ENCODE measurements at places on chromosomes 6 and 20. TPM values are rescaled to one million over a fixed set of nuclear protein-coding genes. Genes with fewer than 3 reads are reported as not detected.
A peak's percentile ranks its signal among the peaks of the same experiment; 100 is the strongest.

TMEM244 gene
- total RNA-seq = not detected

DNA sequence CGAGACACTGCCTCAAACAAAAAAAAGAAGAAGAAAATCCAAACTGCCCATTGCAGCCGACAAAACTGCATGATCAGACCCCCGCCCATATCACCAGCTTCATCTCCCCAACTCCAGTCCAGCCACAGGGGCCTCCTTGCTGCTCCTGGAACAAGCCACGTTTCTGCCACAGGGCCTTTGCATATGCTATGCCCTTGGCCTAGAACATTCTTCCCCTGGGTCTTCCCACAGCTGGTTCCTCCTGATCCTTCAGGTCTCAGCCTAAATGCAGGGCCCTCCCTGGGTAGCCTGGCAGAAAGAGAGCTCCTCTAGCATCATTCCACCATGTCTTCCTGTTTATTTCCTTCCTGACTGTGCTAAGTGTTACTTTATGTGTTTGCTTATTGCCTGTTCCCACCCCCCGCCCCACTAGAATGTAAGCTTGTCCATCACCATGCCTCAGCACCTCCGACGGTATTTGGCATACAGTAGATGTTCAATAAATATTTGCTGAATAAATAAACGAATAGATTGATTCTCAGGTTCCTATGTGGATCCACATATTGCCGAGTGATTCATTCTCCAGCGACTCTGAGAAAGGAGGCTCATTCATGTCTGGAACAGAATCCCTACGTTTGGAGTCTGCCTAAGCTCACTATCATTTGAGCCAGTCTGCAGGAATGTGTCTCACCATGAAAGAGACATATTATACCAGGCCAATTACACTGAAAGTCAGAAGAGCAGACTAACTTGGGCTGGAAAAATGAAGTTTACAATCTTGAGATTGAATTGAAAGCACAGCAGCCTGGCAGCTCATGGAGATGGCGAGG lies 56.1 kb downstream of the NFATC2 start:
- H3K27ac ChIP-seq = no peak overlapping the region
- no peak overlapping the region for H3K4me3 ChIP-seq
- H3K36me3 ChIP-seq = no peaks in the 10 kb centered on the region
- no peaks in the 10 kb centered on the region for H3K4me1 ChIP-seq

DNA sequence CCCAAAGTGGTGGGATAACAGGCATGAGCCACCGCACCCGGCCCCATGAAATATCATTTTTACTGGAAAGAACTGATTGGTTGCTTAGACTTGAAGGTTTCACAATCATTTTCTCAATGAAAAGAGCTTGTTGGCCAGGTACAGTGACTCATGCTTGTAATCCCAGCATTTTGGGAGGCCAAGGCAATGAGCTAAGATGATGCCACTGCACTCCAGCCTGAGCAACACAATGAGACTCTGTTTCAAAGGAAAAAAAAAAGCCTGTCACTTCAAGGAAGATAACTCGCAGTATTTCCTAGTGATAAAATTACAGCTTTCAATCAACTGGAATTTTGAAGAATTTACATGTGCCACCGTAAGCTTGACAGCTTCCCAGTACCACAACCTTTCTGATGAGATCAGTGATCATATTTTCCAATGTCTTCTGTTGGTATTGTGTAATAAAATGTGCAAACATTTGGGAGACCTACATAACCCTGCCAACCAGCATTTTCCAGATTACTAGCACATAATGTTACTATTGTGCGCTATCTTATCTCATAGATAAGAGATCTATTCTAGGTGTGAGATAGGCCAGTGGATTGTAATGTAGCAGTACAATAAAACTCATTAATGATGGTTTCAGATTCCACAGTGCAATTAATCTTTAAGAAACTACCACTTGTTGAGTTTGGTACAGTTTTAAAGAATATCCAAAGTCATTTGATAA lies 7.2 kb downstream of the PNLDC1 start:
- H3K4me1 ChIP-seq = no peaks in the 10 kb centered on the region
- H3K27ac ChIP-seq = no peak overlapping the region
- H3K27me3 ChIP-seq = no peaks in the 10 kb centered on the region
- H3K4me3 ChIP-seq = no peak overlapping the region
- no peak for DNase-seq

DNA sequence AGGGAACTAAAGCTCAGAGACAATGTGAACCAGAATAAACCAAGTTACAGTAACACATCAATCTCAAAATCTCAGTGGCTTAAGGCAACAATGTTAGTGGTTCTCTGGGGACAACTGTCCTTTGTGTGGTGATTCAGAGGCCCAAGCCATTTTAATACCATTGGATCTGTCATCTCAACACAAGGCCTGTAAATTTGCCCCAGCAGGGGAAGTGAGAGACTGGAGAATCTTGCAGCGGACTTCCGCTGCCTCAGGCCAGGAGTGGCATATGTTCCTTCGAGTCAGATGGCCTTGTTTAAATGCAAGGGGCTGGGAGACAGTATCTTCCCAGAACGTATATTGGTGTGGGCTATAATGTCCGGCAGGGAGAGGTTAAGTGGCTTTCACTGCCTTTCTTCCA lies 126.0 kb downstream of the CD83 start:
- H3K4me1 ChIP-seq = no peaks in the 10 kb centered on the region
- no peaks in the 10 kb centered on the region for H3K36me3 ChIP-seq
- H3K4me3 ChIP-seq = no peak overlapping the region
- DNase-seq = no peak
- no peaks in the 10 kb centered on the region for H3K27me3 ChIP-seq

DNA sequence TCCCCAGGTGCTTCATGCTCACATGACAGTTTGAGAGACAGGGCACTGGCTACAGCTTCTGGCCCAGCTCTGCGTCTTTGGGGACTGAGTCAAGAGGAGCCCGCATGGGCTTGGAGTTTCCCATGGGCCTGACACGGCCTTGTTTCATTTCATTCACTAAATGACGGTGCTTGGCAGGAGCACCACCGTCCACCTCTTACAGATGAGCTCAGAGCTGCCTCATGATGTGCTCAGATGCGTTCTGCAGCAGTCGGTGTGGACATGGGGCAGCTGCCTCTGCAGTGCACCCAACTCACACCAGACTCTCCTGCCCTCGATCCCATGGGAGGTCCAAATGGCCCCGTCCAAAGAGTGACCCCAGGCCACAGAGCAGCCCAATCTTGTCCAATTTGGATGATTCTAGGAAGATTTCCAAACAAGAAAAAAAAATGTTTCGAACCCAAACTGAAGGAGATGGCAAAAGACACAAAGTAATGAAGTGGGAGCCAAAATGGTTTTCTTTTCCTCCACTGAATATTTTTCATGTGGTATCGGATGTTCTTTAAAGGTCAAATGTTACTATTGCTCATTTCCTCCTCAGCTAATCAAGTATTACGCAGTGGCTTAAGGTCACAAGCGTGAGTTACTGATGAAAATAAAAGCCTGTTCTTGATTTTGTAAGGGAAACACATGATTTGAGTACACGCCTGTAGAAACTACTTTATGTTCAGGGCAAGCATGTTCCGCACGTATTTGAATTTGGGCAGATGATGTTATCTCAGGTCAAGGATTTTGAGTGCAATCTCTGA lies 524.2 kb downstream of the CDH26 start:
- H3K27ac ChIP-seq = no peak overlapping the region
- H3K4me1 ChIP-seq = no peaks in the 10 kb centered on the region
- H3K27me3 ChIP-seq = no peaks in the 10 kb centered on the region
- DNase-seq = no peak
- H3K4me3 ChIP-seq = no peak overlapping the region
- no peaks in the 10 kb centered on the region for H3K36me3 ChIP-seq

GRCh38 chr6:4615231-4615630 lies 161.0 kb upstream of the CDYL start:
- DNase-seq = no peak
- peaks cover 8% of the 10 kb centered on the region for H3K4me1 ChIP-seq
- H3K27me3 ChIP-seq = no peaks in the 10 kb centered on the region
- no peaks in the 10 kb centered on the region for H3K36me3 ChIP-seq
- no peak overlapping the region for H3K27ac ChIP-seq
- H3K4me3 ChIP-seq = no peak overlapping the region

GRCh38 chr6:161019324-161019839 lies 27.8 kb downstream of the MAP3K4 start:
- no peak overlapping the region for H3K4me3 ChIP-seq
- no peak overlapping the region for H3K27ac ChIP-seq
- no peaks in the 10 kb centered on the region for H3K27me3 ChIP-seq
- no peaks in the 10 kb centered on the region for H3K4me1 ChIP-seq
- DNase-seq = no peak
- H3K36me3 ChIP-seq = no peaks in the 10 kb centered on the region

- no peak overlapping the region for H3K4me3 ChIP-seq
- no peaks in the 10 kb centered on the region for H3K4me1 ChIP-seq
- no peak for DNase-seq
- no peaks in the 10 kb centered on the region for H3K36me3 ChIP-seq
Measured at GRCh38 chr20:15033891-15034290, 696.5 kb upstream of the FLRT3 start.

- H3K27me3 ChIP-seq = no peaks in the 10 kb centered on the region
- no peak overlapping the region for H3K27ac ChIP-seq
- peaks cover 7% of the 10 kb centered on the region for H3K4me1 ChIP-seq
- no peaks in the 10 kb centered on the region for H3K36me3 ChIP-seq
- no peak overlapping the region for H3K4me3 ChIP-seq
- DNase-seq = no peak
Measured at GRCh38 chr6:4819706-4820283, 43.6 kb downstream of the CDYL start.

BCAS4 gene
- total RNA-seq = 1.9 TPM

GRCh38 chr20:41001497-41001896 lies 27.1 kb upstream of the TOP1 start:
- H3K36me3 ChIP-seq = no peaks in the 10 kb centered on the region
- no peak for DNase-seq
- H3K27ac ChIP-seq = no peak overlapping the region
- peaks cover 29% of the 10 kb centered on the region for H3K4me1 ChIP-seq
- H3K4me3 ChIP-seq = no peak overlapping the region

MAK gene
- not detected for total RNA-seq

DNA sequence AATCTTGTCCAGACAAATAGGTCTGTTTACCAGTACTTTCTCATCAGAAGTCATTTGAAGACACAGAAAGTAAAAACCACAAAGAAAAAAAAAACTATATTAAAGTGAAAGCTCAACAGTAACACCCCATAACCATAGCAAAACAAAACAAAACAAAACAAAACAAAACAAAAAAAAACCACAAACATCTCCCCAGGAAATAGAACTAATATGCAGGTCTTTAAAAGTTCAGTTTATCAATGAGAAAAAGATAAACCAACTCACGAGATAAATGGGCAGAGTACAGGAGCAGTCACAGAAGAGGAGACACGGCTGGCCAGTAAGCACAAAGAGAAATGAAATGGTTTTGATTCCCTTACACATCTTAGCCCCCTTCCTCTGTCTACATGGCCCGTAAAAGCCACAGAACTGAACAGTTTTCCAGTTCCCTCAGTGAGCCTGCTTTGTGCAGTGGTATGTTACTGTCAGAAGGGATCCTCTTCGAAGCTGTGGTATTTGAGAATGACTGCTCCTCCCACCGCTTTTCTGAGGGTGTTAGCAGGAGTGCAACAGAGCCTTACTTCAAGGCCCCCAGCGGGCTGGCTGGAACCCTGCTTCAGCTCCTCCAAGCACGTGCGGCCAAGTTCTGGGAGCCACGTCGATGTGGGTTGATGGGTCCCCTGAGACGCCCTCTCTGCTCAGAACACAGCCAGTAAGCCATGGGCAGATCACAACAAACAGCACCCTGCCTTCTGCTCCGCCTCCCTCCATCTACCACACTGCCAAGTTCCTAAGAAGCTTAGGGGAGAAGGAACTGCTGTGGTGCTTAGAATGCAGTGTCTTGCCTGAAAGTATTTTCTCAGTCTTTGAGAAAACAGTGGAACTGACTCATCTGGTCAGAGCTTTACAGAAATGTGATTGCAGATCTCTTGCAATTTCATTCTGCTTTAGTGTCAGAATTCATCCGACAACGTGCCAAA lies 14.0 kb downstream of the UST start:
- peak; percentile 91 for DNase-seq
- H3K4me3 ChIP-seq = peak overlapping the region; percentile 13

DNA sequence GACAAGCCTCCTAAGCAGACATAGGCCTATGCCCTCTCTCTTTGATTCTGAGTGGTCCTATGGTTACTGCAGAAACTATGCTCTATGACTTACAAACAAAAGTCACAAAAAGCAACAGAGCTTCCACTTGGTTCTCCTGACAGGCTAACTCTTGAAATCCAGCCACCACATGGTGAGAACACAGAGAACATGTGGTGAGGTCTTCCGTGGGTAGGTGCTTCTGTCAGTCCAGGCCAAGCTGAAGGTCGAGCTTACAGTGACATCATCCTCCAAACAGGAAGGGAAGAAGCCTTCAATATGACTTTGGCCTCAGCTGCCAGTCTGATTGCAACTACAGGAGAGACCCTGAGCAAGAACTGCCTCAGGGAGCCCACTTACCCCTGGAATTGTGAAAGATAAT lies 265.5 kb downstream of the TBX18 start:
- no peak overlapping the region for H3K27ac ChIP-seq
- no peaks in the 10 kb centered on the region for H3K27me3 ChIP-seq
- DNase-seq = no peak

DNA sequence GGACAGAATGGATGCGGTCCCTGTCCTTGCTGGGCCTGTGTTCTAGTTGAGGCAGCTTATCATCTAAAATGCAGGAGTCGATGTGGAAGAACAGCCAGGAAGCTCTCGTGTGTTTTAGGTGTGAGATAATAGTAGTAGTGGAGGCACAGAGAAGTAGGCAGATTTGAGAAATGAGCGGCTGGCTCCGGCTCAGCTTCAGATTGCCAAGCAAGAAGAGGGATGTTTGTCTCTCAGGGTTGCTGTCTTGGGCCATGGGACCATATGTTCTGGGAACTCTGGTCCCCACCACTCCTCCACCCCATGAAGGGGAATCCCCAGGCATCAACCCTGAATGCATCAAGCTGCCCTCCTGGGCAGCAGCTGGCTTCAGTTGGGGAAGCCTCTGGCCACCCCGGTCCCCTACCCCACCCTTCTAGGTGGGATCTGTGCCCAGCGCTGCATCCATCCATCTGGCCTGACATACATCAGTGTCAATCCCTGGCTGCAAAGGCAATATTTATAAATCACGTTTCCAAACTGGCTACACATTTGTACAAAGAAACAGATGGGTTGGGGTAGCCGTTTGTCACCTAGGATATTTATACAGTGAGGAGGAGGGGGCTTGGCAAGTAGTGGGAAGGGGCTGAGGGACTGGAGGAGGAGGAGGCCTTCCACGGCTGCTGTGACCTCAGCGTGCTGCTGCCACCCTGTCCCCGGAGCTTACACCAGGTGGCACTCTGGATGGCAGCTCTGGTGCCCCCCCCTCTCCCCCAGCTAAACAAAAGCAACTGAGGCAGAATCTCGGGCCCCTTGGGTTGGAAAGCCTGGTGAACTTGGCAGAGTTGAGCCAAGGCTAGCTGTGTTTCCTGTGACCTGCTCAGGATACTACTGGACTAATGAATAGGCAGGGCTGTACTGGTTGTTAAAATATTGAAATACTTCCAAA lies 64.4 kb downstream of the CD40 start:
- no peak overlapping the region for H3K4me3 ChIP-seq
- no peaks in the 10 kb centered on the region for H3K36me3 ChIP-seq
- H3K27ac ChIP-seq = no peak overlapping the region

Data from psoas muscle (tissue), 8 donors.